ENCODE measurements at places on chromosomes 11 and 22. TPM values are rescaled to one million over a fixed set of nuclear protein-coding genes. Genes with fewer than 3 reads are reported as not detected.

DNA sequence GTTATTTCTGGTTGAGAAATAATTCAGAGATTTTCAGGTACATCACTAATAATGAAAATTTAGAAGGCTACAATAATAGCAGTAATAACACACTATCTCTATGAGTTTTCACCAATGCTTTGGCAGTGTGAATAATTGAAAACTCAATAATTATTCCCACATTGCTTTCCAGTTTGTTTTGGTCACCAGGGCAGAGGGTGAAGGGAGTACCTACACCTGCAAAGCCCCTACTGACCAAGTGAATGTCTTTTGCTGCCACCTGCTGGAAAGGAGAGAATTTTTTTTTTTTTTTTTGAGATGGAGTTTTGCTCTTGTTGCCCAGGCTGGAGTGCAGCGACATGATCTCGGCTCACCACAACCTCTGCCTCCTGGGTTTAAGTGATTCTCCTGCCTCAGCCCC, 3.2 kb downstream of the NELL1 start:
- no peak for DNase-seq

Gene SPDYC
- total RNA-seq: not detected

- DNase-seq: no peak
Measured at GRCh38 chr11:130740819-130741218, 175.5 kb downstream of the SNX19 start.

- no peak for DNase-seq
Measured at GRCh38 chr11:44928144-44928543, 22.5 kb downstream of the TP53I11 start.

DNA sequence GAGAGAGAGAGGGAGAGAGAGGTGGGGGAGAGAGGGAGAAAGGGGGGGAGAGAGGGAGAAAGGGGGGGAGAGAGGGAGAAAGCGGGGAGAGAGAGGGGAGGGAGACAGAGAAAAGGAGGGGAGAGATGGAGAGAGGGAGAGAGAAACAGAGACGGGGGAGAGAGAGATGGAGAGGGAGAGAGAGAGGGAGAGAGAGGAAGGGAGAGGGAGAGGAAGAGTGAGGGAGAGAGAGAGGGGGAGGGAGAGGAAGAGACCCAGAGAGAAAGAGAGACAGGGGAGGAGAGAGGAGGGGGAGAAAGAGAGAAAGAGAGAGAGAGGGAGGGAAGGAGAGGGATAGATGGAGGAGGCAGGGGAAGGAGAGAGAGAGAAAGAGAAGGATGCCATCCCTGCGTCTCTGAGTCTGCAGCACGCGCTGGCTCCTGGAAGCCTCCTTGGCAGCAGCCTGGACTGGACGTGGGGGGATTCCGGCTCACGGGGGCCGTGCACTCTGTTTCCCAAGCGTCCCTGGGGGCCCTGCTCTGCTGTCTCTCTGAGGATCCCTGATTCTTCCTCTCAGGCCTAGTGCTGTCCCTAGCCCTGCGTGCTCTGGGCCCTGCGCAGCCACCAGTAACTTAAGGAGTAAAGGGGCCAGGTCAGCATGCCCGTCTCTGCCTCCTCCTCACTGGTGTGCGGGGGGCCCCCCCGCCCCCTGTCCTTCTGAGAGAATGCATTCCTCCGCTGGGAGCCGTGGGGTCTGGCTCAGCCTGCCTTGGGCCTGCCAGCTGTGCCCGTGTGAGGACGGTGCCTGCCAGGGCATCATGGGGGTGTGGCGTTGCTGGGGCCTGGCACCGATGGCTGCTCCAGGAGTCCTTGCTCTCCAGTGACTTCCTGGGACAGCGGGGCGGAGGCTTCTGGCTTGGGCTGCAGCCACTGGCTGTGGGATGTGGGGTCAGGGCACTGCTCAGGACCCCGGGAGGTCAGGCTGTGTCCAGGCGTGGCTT, 429.5 kb downstream of the TBC1D22A start:
- peak; percentile 5 for DNase-seq

Gene SLC1A2
- total RNA-seq: not detected

Gene KLHL35
- total RNA-seq: 0.12 TPM

- no peak for DNase-seq
Measured at GRCh38 chr11:95888852-95889251, 35.1 kb downstream of the MTMR2 start.

Gene FOLH1
- not detected for total RNA-seq

GRCh38 chr22:37019309-37020191, at the start of the genes MPST and TST:
Gene MPST, plus strand, starts transcription at chr22:37019742. Its CDS starts 95 bp downstream, at chr22:37019837.
Gene TST, minus strand, starts transcription at chr22:37019447. Its CDS starts 715 bp downstream, at chr22:37018732.
- peak; percentile 50 for DNase-seq

DNA sequence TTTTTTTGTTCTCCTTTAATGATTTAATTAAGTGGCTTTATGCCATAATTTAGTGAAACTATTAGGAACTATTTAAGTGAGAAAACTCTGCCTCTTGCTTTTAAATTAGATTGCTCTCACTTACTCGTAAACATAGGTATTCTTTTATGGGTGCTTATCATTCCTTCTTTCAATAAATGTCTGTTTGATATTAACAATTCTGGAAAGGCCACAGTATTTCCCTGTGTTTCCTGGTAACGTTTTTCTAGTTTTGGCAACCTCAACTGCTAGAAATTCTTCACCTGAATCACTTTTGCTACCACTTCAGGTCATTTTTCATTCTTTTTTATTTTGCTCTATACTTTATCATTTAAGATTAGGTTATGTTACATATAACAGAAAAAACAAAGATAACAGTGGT, 19.9 kb upstream of the NCR3LG1 start:
- DNase-seq: no peak

- no peak for DNase-seq
Measured at GRCh38 chr22:49303781-49304461, 523.8 kb downstream of the BRD1 start.

Gene MB
- not detected for total RNA-seq

- DNase-seq: no peak
Measured at GRCh38 chr22:50134481-50134880, 36.0 kb upstream of the PANX2 start.

DNA sequence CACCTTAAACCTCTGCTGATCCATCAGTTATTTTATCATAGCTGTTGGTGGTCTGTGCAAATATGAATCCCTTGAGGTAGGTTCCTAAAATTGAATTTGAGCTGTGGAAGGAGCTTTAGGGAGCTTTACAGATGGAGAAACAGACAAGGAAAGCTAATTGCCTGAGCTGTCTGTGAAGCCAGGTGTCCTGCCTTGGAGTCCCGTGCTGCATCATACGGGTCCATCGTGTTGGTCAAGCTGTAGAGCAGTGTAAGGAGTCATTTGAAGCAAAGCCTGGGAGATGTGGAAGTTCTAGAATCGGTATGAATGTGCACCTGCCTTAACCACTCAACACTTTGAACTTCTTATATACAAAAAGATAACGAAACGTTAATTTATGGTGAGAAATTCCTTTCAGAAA, 1.0 kb downstream of the POLA2 start:
- DNase-seq: peak; percentile 19

Gene MAPK8IP2
- 0.19 TPM for total RNA-seq

Gene ZDHHC5
- total RNA-seq: 56.8 TPM

- no peak for DNase-seq
Measured at GRCh38 chr11:70033711-70034070, 44.4 kb upstream of the ANO1 start.

DNA sequence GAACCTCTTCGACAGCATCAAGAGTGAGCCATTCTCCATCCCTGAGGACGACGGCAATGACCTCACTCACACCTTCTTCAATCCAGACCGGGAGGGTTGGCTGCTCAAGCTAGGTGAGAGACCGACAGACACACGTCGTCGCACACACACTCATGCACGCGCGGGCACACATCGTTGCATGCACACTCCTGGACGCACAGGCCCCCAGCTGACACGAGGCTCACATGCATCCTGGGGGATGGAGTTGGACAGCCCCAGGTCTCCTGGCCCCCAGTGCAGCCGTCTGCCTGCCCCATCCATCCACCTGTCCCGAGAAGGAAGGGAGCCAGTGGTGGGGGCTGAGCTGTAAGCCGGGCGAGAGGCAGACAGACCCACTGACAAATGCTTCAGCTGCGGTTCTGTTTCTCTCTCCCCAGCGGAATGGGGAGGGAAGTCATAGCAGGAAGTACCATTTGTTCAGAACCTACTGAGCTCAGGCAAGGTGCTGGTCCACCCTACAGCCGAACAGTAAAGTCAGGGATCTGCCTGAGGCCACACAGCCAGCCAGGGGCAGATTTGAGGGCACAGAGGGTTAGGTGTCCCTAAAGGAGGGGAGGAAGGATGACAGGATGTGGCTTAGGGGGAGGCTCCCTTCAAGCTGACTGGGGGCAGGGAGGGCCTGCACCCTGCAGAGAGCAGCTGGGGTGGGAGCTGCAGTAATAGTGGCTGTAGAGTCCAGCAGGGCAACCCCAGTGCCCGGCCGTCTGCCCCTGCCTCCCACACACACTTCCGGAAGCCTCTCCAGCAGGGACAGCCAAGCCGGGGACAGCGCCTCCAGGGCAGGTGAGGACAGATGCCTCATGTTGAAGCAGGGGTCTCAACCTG, 27.1 kb downstream of the CYTH4 start:
- peak; percentile 73 for DNase-seq

GRCh38 chr11:119560961-119561360, 138.0 kb upstream of the THY1 start:
- no peak for DNase-seq

Gene RAG2
- not detected for total RNA-seq

Gene KRTAP5-2
- total RNA-seq: not detected

Gene OR51F1
- total RNA-seq: not detected

Gene APOL3
- 66.7 TPM for total RNA-seq

Gene TSGA10IP
- not detected for total RNA-seq

DNA sequence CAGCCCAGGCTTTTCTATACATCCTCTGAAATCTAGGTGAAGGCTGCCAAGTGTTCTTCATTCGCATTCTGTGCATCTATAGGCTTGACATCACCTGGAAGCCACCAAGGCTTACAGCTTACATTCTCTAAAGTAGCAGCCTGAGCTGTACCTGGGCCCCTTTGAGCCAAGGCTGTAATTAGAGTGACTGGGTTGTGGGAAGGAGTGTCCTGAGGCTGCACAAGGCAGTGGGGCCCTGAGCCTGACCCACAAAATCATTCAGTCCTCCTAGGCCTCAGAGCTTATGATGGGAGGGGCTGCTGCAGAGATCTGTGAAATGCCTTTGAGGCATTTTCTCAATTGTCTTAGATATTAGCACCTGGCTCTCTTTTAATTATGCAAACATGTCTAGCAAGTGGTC, 33.0 kb upstream of the RDX start:
- no peak for DNase-seq

All from activated CD4-positive, alpha-beta memory T cell treated with anti-CD3 and anti-CD28 coated beads for 36 hours (primary cell).